ENCODE measurements at places on chromosomes 1 and 21.

- no peak for DNase-seq
Observed at GRCh38 chr1:87584586-87584985, 255.9 kb downstream of the LMO4 start.

DNA sequence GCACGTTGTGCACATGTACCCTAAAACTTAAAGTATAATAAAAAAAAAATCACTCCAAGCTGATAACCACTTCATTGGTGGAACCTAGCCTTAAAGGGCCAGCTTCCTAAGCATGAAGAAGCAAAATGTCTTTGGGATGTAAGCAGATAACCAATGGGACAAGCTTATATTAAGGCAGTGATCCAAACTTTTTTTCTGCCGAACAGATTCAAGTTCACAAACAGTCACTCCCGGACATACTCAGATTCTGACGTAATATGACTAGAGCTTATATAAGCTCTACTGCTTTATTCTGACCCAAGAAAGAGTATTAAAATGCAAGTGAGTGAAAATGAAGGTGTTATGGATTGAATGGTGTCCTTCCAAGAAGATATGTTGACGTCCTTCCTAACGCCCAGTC is 44.9 kb upstream of the HIVEP3 start:
- DNase-seq: no peak

- no peak for DNase-seq
Observed at GRCh38 chr1:247110627-247111258, 6.6 kb upstream of the ZNF669 start.

GRCh38 chr1:36108314-36108713 is 16.7 kb downstream of the COL8A2 start:
- no peak for DNase-seq
